Non-pigmented ciliary epithelial cell (primary cell): ENCODE measurements at places on chromosomes 6 and 20.

GRCh38 chr6:16362819-16363589 lies 124.6 kb downstream of the GMPR start:
- no peak for DNase-seq

DNA sequence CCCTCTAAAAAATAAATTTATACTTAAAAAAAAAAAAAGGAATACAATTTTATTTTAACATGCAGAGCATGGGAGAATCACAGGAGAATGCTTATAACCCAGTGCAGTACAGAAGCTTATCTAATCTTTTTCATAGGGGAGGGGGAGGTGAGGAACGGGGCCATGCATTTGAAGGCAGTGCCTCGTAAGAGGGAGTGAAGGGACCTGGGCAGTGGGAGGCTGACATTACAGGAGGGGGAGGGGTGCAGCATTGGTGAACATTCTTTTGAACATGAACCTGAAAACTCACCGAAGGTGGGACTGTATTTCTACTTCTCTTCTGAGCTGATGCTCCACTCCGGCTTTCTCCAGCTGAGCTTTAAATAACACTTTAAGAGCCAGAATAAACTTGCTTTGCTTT lies 9.3 kb downstream of the AURKA start:
- DNase-seq = no peak

DNA sequence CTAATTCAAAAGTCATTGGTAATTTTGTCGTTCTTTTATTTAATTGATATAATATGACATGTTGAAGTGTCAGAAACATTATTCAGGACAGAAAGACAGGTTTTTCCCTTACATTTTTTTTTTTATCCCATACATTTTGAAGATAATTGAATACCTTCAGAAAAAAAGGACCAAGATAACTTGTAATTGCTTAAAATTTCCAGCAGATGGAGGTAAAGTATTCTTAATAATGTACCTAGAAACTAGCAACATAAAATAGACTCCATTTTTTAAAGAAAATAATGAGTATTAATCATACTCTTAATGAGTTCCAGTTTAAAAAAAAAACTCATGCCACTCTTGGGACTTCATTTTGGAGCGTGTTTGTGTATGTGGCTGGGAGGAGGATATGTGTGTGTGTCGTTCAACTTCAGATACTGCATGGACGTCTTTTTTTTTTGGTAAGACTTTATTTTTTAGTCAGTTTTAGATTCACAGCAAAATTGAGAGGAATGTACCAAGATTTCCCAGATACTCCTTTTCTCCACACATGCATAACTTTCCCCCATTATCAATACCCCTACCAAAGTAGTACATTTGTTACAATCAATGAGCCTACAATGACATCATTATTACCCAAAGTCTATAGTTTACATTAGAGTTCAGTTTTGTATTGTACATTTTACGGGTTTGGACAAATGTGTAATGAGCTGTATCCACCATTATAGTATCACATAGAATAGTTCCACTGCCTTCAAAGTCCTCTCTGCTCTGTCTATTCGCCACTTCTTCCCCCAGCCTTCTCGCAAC lies 79.4 kb downstream of the ROS1 start:
- DNase-seq = no peak

DNA sequence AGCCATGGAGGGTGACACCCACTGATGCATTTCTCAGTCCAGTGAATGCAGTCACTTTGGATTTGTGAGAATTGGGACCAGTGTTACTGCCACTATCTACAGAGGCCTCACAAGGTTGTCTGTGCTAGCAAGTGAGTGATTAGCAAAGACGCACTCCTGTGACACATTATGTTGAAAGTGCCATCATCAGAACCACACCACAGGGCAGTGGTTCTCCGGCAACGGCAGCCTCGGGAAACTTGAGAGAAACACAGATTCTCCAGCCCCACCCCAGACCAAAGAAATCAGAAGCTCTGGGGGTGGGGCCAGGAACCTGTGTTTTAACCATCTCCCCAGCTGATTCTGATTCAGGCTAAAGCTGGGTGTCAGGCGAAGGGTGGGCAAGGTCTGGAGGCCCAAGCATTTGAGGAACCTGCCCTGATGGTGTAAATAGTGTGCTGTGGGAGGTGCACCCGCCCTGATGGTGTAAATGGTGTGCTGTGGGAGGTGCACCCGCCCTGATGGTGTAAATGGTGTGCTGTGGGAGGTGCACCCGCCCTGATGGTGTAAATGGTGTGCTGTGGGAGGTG lies 39.9 kb downstream of the TMEM242 start:
- DNase-seq = no peak

- no peak for DNase-seq
Measured at GRCh38 chr6:105211831-105212230, 32.0 kb upstream of the POPDC3 start.

DNA sequence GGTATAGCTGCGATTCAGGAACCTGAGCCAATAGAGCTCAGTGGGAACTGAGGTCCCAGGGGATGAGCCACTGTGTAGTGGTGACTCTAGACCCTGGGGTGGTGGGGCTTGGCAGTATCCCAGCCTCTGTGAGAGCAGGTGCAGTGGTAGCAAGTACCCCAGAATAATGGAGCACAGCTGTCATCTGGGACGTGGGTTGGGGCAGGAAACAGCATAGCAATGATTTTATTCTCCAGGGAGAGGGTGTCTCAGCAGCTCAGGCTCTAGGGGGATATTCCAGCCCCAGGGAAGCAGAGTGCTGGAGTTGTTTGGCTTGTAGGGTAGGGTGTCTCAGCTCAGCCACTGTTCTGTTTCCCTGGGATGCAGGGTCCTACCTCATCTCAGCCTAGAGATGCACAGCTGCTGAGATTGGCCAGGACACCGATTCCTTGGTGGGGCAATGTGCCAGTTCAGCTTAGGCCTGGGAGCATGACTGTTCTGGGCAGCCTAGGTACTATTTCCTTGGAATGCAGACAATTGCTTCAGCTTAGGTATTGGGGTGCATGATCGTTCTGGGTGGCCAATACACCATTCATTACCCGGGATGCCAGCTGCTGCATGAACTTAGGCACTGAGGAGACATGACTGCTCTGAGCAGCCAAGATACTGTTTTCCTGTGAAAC lies 34.0 kb upstream of the NUP153 start:
- no peak for DNase-seq

DNA sequence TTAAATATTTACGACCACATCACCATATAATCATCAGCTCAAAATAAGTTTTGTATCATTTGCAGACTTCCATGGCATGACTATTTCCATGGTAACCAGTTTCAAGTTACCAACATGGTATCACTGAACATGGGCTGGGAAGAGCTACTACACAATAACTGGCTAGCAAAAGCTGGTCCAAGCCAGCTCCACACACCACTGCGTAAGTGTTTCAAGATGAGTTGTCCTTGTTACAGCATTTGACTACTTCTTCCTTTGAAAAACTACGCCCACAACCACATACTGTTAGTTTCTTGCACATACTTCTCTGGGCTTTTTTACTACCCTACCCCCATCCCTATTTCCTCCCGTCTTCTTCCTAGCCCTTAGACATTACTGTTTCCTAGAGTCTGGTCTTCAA lies 8.5 kb downstream of the CD164 start:
- no peak for DNase-seq

GRCh38 chr6:227812-228338 lies 64.4 kb upstream of the DUSP22 start:
- DNase-seq = no peak

GRCh38 chr6:53796791-53797190 lies 2.0 kb downstream of the LRRC1 start:
- DNase-seq = no peak

DNA sequence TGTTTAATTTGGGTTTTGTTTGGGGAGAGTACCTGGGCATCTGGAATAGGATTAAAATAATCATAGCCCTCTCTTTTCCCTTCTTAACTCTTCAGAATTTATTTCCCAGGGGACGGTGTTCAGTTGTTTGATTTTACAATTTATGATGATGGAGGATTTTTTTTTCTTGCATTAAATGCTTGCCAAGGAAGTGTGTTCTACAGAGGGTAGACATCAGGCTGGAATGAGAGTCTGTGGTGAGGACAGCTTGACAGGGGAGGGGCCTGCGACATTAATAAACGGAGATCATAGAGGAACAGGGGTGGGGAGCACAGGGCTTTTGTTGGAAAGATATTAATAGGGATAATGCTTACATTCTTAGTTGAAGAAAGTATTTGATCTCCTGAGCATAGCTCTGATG lies 297.5 kb downstream of the CLIC5 start:
- no peak for DNase-seq

- no peak for DNase-seq
Measured at GRCh38 chr6:68737061-68737460, 102.0 kb downstream of the ADGRB3 start.

DNA sequence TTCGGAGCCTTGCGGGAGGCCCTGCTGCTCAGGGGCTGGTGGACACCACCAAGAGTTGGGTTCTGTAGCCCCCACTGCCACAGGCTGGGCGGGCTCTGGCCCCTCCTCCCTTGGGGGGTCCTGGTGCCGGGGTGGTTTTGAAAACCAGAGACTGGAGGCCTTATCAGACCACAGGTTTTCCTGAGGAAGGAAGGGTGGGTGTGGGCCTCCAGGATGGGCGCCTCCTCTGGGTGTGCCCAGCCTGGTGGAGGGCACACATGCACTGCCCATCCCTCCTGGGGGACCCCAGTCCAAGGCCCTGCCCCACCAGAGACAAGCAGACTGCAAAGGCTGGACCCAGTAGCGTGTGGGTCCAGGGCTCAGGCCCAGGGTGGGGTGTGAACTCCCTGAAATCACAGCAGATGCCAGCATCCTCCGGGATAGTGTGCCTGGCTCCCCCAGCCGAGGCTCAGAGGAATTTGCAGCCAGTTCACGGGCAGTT lies 13.5 kb upstream of the ZBTB46 start:
- no peak for DNase-seq

DNA sequence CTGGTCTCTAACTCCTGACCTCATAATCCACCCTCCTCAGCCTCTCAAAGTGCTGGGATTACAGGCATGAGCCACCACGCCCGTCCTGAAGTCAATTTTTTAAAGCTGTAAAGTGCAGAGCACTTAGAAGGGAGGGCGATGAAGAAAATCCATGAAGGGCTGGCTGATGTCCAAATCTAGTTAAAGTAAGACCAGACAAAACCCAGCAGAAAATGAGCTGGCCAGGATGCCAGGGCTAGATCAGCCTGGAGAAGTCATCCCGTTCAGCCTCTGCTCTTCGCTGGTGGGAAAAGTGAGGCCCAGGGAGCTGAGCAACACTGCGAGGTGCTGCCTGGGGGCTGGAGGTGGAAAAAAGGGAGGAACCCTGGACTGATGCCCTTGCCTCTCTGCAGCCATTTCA lies 3.1 kb downstream of the BPIFB4 start:
- no peak for DNase-seq

DNA sequence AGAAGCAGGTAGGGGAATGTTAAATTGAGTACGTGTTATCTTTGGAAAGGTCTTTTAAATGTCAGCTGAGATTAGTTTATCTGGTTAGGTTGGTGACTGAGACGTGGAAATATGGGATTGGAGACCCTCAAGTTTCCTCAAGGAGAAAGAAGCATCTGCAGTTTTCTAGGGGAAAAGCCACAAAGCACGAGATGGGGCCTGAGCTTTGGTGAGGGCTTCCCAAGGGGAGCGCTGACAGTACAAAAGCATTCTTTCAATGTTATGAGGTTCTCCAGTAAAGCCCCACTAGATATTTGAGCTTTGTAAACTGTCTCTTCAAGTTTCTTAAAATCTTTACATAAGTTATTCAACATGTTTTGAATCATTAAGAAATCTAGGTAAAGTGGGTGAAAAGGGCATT lies 19.6 kb upstream of the HS3ST5 start:
- DNase-seq = no peak

- DNase-seq = no peak
Measured at GRCh38 chr20:6616421-6616820, 151.1 kb upstream of the BMP2 start.

DNA sequence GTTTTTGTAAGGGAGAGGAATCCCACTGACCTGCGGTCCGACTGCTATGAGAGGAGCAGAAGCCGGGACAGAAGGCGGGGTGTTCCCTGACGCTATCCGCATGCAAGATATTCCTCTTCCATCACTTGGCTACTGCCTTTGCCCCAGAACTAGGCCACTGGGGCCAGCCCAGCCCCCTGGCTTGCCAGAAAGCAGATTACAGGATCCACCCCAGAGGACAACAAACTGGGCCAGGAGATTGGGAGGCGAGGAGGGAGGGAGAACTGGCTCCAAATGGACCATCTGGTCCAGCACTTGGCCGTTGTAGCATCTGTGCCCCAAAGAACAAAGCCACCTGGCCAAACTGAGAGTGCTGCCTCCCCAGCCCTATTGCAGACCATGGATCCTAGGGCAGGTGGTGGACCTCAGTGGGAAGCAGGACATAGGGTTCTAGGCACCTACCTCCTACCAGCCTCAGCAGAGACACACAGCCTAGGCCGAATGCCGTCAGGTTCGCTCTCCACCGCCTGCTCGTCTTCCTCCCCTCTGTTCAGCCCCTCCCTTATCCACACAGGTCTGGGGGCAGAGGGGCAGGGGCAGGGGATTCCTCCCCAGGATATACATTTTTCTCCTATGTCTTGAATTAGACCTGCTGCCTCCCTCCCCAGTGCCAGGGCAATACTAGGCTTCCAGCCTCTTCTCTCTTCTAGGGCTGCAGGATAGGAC lies 4.0 kb downstream of the MDGA1 start:
- no peak for DNase-seq

DNA sequence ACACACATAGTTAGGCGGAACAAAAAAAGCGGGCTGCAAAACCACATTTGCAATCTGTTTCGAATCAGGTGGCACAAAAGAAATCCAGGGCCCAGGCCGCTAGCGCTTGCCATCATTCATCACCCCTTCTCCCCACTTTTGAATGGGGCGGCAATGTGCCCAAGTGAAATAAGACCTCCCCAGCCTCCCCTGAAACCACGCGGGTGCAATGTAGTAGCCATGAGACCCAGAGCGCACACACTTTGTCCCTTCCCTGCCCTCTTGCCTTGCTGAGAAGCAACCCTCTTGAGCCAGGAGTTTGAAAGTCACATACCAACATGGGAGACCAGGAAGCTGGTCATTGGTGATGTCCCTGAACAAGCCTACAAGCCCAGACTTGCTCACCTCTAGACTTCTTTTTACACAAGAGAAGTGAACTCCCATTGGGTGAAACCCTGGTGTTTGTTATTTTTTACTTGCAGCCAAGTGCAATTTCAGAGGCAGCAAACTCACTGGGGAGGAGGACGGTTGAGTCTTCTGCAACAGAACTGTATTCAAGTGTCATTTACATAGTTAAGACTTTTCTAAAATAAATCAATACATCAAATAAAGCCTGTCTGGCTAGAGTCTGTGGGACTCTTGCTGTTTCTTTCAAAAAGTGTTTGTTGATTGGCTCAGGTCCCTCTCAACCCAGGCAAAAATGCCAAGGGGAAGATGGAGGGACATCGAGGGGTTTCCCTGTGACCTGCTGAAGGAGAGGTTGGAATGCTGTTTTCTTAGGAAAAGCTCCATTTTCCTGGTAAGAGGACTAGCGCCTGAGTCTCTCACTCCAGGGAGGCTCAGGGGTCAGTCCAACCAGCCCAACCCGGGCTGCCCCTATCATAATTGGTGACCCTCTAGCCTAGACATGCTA lies 138.1 kb upstream of the PTPN1 start:
- no peak for DNase-seq

DNA sequence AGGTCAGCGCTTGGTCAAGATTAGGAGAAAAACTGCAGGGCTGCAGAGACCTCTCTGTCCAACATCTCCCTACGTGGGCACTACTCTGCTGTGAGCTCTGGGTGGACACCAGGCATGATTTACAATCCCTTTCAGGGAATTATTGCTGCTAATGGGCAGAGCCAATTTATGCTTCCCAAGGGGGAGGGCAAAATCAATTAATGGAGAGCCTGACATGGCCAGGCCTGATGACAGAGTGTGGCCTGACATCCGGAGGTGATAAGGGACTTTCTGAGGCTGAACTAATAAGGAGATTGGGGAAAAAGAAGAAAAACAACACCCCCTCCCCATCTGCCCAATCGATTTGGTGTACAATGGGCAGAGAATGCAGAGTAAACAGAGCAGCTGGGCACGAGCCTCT lies 5.0 kb upstream of the KCNK16 start:
- no peak for DNase-seq
